ENCODE measurements at places on chromosomes 7 and 10. TPM values are rescaled to one million over a fixed set of nuclear protein-coding genes. Genes with fewer than 3 reads are reported as not detected.

DNA sequence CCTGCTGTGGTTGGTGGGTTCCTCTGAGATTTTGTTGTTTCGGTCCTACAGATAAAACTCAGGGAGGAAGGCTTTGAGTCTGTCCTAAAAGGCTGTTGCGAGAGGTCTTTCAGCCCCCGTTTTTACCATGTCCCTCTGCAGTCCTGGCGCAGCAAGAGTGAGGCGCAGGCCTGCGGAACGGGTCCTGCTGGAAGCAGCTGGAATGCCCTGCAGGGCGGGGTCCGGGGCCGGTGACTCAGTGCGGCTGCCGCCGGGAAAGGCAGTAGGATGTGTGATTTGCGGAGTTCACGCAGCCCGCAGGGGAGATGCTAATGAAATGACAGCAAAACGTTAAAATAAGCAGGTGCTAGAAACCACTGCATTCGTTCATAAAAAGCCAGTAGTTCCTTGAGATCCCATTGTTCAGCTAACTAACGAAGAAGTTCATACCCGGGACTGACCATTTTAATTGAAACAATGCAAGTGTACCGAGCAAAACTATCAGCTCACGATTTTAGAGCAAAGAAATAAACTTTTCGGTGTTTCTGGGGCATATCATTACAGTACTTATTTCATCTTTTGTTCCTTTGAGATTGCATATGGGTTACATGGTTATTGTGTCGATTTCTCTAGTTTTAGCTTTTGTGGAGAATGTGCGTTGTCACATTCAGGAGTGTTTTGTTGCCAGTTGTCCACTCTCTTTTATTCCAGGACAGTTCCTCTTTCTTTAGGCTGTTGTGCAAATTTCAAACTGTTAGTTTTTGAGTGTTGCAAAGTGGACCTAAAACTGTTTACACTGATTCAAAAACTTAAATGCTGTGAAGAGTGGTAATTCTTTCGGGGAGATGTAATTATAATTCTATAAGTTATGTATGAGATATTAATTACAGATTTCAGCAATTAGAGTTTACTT, 783 bp downstream of the ANLN start:
- peak; percentile 60 for DNase-seq

DNA sequence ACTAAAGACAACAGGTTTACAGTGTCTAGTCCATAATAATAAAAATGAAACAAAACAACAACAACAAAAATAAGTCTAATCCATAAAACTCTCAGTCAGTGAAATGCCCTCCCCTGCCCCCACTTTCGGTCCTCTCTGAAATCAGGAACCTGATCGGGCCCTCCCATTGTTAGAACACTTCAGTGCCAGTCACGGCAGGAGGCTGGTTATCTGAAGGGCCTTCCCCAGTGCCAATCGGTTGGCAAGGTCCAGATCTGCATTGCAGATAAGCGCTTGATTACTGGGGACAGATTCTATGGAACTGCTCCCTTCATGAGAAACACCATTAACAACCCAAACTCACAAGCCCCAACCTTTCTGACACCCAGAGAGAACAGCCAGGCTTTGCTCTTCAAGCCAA, 72.2 kb upstream of the EEPD1 start:
- no peak for DNase-seq

DNA sequence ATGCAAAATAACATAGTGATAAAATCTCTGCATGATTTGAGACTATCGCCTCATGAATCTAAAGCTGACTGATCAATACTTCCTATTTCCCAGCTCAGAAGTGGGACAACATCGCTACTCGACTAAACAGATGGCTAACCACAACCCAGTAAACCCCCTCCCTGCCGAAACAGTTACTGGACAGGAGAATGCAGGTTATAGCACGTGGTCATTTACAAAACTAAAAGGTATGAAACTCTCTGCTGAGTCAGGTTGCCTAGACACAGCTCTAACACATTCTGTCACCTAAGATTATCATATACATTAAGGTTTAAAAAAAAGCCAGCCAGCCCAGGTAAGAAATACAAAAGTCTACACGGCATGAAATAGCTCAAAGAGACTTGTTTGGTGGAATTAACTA, 64.0 kb downstream of the CTBP2 start:
- DNase-seq = no peak

PAX2 gene
- 3.7 TPM for total RNA-seq
